ENCODE measurements at places on chromosomes 1 and 21. TPM values are rescaled to one million over a fixed set of nuclear protein-coding genes. Genes with fewer than 3 reads are reported as not detected.

Gene DHCR24
- 674 TPM for total RNA-seq

GRCh38 chr1:76503736-76504135 lies 363.5 kb upstream of the ST6GALNAC5 start:
- no peak for DNase-seq

Gene AMPD1
- 0.21 TPM for total RNA-seq

Gene LRRC38
- total RNA-seq, result not detected

DNA sequence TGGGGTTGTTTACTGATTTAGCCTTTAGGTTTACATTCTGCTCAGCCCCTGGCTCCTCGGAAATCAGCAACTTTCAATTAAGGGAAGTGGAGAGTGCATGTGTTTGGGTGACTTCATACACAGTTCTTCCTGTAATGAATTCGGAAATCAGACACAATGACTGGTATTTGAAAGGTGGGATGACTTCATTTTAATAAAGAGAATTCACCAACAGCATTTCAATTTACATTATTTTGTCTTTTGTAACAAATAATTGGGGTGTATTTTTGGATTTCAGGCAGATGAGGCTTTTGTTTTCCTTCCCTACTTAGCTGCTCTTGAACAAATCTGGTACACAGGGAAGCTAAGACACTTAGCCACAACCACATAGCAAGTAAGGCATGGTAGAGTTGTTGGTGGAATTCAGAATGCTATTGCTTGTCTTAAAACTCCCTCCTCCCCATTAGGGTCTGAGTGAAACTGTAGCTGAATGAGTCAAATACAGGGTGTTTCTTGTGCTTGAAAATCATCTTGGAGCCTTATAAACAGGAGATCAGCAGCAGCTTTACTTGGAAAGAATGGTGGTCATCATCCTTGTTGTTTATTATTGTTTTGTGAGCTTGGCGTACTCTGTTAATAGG lies 917 bp downstream of the STX12 start:
- no peak for DNase-seq

Gene PLEKHN1
- total RNA-seq, result 1.2 TPM

DNA sequence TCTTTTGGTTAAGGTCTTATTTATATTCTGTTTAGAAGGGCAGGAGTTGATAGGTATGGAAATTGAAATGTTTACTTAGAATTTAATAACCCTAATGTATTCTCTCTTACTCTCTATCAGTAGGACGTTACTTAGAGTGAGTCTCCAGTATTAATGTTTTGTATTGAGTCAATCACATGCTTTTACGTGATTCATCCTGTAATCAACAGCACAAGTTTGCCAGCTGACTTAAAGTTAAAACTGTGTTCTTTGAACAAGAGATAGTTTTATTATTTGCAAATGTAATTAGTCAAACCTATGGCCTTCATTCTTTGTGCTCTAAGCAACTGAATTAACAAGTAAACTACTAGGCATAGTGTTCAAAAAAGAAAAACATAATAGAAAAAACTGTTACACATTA lies 57.3 kb downstream of the PKN2 start:
- no peak for DNase-seq

Gene LRRC71
- total RNA-seq, result 5.3 TPM

- DNase-seq, result no peak
These were observed 1071.2 kb downstream of the TTLL7 start for GRCh38 chr1:82927753-82928152.

Gene TACSTD2
- 69.9 TPM for total RNA-seq

Gene ADGRL2
- total RNA-seq, result 97.9 TPM

DNA sequence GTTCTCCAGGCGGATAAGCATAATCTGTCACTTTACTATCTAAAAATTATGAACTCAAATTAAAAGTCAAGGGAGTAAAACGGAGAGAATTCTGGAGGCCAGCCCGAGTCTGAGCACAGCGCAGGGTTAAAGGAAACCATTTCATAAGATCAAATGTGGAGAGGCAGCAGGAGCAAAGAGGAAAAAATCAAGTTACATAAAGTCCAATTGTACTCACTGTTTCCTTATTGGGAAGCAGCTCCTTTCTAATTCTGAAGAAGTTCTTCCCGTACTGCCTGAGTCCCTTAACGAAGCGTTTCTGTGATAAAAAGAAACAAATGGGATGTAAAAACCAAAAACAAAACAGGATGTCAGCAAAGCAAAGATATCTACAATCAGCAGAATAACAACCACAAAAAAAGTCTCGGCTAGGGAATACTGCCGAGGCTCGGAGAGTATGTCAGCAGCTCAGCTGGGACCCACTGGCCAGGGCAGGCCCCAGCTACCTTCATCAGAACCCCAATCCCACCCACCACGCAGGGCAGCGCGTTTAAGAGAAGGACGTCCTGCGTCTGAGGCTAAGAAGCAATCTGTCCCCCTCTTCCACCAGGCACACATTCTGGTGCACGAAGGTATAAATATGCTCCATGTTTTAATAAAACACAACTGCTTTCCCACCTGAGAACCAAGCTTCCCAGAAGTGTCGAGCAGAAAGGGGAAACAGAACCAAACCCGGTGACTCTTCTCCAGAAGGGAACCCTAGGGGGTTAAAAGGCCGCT lies 104.8 kb downstream of the SLC45A1 start:
- no peak for DNase-seq

DNA sequence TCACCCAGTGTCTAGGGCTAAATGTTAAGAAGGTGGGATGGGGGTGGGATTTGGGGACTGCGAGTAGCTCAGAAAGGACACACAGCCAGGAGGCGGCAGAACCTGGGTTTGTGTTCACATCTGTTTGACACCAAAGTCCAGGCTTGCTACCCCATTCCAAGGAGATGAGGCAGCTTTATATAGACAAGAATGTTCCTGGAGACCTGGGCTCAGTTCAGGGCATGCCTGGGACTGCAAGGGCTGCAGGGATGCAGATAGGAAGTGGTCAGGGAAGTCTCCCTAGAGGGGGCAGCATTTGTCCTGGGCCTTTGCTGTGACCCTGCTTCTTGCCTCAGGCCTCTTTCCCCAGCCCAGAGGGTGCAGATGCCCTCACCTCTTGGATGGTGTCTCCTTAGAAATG lies 16.3 kb downstream of the PADI3 start:
- DNase-seq, result no peak

- no peak for DNase-seq
These were observed 176.3 kb downstream of the SDCCAG8 start for GRCh38 chr1:243432136-243432535.

DNA sequence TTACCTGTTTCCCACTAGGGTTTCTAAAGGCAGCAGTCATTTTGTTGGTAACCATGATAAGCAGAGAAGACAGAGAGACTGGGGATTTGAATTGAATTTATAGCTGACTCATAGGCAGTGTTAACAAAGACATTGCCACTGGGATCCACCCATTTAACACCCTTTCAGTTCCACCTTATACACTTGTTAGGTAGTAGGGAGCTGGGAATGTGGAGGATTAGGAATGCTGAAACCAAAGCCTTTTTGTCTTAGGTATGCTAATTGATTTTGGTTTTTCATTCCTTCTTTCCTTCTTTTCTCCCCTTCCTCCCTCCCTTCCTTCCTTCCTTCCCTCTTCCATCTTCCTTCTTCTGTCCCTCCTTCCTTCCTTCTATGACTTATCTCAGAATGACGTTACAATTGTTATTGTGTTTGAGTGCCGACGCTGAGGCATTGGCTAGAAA lies 7.5 kb upstream of the EVI5 start:
- DNase-seq, result no peak

DNA sequence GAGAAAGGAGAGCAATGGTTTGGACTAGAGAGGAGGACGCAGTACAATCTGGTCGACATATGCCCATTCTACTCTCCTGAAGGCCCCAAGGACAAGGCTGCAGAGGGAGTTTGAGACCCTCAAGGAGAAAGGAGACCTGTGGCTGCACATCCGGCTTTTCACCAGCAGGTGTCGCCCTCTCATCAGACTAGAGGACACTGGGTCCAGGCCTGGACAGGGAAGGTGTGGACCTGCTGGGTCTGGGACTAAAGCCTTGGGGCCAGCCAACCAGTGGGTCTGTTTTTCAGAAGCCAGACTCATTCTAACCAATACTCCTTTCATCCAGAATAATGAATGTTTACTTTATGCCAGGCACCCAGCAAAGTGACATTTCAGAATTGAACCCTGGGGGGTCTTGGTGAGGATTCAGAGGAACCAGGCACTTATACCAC lies 5.0 kb downstream of the SRARP start:
- peak; percentile 86 for DNase-seq

DNA sequence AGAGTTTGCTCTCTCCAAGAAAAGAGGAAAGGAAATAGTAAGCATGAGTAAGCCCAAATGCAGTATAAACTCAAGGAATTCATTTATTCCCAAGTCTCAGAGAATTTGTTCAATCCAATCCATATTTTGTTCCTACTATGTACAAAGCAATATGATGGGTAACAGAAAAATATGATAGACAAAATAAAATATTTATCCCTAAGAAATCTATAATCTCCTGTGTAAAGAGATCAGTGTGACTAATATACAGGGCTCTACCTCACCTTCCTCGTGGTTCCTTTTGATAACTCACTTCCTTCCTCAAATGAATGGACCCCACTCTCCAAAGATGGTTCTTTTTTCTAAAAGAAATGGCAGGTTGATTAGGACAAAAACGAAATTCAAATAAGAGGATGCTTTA lies 7.6 kb downstream of the CLSPN start:
- no peak for DNase-seq

Gene GREM2
- 0.74 TPM for total RNA-seq

DNA sequence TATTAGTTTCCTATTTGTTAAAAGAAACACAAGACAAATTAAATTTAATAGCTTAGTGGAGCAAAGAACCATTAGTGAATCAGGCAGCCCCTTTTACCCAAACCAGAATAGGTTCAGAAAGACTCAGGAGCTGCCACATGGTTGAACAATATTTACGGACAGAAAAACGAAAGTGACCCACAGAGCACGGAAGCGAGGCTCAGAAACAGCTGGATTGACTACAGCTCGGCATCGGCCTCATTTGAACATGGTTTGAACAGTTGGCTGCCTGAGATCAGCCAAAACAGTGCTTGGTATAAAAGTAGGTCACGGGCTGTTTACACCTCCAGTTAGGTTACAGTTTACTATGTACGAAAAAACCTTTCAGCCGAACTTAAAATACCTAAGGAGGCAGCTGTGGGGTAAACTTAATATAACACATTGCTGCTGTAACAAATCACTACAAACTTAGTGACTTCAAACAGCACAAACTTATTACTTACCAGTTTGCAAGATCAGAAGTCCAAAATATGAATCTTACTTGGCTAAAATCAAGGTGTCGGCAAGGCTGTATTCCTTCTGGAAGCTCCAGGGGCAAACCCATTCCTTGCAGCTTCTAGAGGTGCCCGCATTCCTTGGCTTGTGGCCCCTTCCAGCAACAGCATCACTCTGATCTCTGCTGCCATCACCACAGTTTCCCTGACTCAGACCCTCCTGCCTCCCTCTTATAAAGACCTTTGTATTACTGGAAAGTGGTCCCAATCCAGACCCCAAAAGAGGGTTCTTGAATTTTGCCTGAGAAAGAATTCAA lies 11.8 kb downstream of the PADI4 start:
- no peak for DNase-seq

GRCh38 chr1:112524251-112524650 lies 15.5 kb downstream of the WNT2B start:
- DNase-seq, result no peak

DNA sequence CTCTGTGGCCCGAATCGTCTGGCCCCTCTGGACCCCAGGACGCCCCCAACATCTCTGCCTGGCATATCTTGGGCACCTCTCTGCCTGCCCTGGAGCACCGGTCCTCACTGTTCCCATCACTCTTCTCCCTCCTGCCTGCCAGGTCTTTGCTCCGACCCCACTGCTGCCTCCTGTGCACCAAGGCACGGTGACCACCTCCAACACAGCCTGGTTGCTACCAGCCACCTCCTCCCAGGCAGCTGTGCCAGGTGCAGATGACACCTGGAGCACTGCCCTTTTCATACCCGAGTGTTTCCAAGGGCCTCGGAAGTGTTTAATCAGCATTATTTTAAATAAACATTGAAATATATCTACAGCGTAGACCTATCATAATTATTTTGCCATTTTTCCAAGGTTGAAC lies 31.3 kb downstream of the PKNOX1 start:
- DNase-seq, result no peak

DNA sequence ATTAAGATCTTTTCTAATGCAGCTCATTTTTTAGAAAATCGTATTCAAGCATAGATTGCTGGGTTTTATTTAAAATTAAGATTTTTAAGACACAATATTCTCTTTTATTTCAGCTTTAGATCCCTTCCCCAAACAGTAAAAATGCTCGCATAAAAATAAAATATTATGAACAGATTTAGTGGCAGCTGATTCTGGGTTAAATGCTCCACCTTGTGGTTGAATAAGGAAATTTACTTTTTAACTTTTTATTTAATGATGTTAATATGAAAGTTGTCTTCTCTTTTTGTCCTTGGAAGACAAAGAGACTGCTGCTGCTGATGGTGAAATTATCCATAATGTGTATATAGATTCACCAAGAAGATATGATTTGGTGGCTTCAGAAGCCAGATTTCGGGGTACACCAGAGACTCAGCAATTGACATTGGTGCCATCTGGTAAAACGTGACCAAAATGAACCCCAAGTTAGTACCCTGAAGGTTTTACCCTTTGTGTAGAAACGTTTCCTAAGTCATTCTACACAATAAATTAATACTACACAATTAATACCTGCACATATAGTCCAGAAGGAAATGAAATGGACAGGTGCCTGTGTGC lies 128.0 kb downstream of the ADAMTS1 start:
- DNase-seq, result no peak

- DNase-seq, result no peak
These were observed 20.2 kb downstream of the RERE start for GRCh38 chr1:8797216-8797615.

Gene SPATA6
- 32.4 TPM for total RNA-seq

DNA sequence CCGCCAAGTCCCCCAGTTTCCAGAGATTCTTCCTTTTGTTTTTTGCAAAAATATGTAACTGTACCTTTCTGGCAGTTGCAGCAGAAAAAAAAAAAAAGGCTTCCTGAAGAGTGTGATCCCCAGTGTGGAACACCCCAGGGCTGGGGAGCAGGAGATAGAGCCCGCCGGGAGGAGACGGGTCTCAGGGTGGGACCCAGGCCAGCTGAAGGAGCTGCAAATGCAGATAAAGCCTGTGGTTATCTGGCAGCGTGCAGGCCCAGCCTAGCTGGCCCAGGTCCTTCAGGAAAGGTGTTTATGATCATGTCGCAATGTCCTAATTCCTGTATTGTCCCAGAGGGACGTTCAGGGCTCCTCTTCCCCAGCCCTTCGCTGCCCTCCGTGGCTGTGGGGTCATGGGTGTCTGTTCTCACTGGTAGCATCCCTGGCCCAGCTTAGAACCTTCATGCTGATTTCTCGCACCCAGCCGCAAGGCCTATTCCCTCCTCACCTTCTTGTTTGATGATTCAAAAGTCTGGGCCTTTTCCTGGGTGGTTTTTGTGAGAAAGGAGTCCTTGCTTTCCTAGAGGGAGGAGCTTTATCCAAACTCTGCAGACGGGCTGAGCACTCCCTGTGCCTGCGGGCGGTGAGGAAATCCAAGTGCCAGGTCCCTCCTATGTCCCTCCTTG lies 26.2 kb downstream of the RNF187 start:
- no peak for DNase-seq

DNA sequence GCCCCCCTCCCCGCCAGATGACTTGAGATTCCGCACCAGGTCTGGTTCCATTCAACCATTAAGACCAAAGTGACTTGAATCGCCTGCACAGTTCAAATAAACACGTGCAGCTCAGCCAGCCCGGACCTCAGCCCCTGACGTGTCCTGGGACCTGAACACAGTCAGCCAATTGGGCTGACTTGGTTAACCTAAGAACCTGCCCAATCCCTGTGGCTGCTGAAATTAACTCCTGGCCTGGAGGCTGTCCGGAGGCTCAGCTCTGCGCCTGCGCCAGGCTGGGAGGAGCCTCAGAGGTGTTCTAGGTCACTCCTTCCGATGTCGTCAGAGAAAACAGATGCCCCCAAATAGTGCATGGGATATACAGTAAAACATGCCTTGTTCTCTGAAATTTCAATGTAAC lies 73.4 kb downstream of the SCCPDH start:
- no peak for DNase-seq

Gene TNNT2
- total RNA-seq, result 6.4 TPM

Gene HHAT
- total RNA-seq, result 5.3 TPM
